ENCODE measurements at places on chromosomes 1 and 21. TPM values are rescaled to one million over a fixed set of nuclear protein-coding genes. Genes with fewer than 3 reads are reported as not detected.

The SMIM1 gene
- 0.53 TPM for total RNA-seq

The RIPPLY3 gene
- total RNA-seq: not detected

The MMEL1 gene
- 0.75 TPM for total RNA-seq

The FAM72B gene
- total RNA-seq: 3.3 TPM

The CNR2 gene
- not detected for total RNA-seq

The OLFML3 gene
- total RNA-seq: 50.0 TPM

The HEYL gene
- total RNA-seq: 0.53 TPM

The FRRS1 gene
- 37.1 TPM for total RNA-seq

The DMBX1 gene
- total RNA-seq: not detected

The COL11A1 gene
- not detected for total RNA-seq

The PPP1R8 gene
- total RNA-seq: 40.7 TPM

The SPRR2E gene
- total RNA-seq: not detected

The PRELP gene
- 2.7 TPM for total RNA-seq

The ARMH1 gene
- total RNA-seq: 0.37 TPM

The APCS gene
- total RNA-seq: not detected

The CELA2B gene
- not detected for total RNA-seq

The TFF2 gene
- not detected for total RNA-seq

Data from aortic smooth muscle cell (primary cell).